ENCODE measurements at places on chromosomes 12 and 14.
A peak's percentile ranks its signal among the peaks of the same experiment; 100 is the strongest.

DNA sequence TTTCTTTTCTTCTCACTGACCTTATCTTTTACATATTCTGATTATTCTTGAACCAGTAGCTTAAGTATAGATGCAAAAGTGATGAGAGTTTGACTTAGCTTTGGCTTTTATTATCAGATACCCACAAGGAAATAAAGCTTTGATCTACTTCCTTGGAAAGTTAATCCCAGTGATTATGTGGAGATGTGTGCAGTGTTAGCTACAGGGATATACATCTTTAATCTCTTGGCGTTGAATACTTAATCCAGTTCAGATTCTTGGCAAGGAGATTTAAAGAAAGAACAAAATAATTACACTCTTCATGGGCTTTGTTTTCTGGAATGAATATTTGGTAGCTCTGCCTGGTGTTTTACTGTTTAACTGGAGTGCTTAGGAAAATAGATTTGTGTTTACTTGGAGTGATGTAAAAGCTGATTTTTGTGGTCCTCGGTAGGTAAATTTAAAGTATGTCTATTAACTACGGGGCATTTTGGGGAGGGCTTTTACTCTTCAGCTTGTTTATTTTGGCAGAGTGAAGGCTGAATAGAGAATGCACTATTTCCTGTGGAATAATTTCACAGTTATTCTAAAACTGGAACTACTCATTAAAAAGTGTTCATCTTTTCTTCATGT, 150.1 kb upstream of the LRIG3 start:
- no peak for DNase-seq

DNA sequence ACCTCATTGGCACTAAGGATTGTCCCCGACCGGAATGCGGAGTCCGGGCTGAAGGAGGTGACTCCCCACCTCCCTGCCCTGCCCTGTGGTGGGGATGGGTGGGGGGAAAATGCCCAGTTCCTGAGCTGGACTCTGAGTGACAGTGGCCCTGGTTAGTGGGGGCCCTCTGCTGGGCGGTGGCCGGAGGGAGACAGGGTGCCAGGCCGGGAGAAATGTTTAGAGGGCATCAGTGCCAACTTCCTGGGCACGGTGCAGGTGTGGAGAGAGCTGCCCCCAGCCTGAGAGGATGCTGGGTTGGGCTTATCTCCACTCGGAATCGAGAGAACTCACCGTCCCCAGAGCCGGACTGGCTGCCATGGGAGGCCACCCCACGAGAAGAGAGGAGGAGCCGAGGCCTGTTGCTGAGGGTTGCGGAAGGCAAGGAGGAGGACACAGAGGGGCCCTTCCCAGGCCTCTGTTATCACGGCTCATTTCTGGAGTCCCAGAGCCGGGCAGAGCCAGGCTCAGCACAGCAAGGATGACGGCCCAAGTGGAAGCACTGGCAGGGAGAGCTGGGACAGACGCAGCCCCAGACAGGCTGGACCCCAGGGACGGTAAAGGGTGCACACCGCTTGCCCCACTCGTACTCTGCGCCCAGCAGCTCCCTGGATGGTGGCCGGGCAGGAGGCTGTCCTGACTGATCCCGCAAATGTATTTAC, 156.7 kb downstream of the KIF26A start:
- DNase-seq: no peak

DNA sequence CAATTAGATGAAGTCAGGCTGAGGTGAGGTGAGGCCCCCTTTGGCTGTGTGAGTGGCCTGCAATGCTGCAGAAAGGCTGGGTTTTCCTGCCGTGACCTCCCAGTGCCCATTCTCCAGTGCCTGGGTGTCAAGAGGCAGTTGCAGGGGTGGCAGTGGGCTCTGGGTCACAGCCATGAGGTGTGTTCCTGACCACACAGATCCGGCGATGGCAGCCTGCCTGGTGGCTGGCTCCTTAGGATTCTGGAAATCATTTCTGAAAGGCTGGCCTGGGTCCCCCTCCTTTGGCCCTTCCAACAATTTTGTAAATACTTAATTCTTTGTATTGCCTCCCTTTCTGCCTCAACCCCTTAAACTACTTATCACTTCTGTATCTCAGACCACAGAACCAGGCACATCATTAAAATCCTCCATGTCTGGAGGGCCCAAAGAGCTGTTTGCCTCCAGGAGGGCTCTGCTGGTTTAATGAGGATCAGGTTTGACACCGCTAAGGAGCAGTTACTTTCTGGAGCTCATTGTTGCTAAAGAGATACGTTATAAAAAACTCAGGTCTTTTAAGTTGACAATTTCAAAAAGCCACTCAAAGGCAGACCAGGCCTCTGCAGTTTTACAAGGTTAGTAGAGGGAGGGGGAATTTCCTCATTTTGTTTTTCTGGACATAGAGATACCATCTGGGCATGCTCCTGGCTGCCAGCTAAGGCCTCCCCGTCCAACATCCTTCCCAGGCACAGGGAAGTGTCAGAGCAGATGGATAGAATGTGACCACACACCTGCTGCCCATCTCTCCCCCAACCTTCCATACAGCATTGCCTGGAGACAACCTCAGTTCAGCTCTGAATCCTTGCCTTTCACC, 204.4 kb downstream of the FOXN3 start:
- no peak for DNase-seq

DNA sequence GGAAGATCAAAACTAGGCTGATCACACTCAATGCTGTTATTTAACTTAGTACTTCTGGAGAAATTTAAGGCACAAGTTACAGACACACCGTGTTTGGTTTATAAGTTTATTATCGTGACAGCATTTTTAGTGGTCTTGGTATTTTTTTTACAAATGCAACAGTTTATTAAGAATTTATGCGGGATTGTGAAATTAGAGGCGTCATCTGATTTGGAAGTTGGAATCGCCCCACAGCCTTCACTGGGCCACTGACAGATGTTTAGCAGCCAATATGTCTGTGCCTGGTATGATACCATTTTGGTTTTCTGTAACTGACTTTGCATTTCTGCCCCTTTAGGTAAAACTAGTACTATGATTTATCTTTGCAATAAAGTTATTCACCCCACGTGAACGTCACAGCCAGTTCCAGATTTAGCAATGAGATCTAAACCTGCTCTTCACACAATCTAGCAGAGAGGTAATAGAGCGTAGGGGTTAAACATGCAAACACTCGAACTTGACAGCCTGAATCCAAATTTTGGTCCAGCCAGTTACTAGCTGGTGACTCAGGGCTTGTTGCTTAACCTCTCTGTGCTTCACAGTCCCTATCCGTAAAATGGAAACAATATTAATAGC, 73.2 kb upstream of the SSTR1 start:
- no peak for DNase-seq

DNA sequence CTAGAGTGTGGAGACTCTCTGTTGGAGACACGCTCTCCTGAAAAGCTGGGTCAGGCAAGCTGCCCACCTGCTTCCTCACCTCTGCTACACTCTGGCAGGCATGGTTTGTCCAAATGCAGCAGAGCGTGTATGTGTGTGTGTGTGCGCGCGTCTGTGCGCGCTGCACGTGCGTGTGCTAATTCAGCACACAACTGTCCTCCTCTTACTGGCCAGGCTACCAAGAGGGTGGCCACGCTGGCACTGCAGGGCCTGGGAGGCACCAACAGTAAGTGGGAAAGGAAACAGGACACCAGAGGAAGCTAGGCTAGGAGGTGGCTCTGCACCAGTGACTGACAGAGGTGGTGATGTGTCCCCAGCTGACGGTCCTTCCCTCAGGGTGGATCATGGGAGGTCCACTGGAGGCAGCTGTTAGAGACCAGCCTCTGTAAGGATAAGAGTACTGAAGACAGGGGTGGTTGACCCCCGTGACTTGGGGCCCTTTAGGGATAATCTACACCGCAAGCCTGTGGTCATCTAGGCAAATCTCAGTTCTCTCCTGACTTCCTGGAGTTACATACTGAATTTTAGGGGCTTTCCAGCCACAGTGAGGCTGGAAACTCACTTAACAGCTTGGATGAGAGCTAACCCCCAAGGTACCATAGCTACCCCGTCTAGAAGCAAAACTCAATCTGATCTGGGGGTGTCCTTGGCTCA, 15.6 kb upstream of the TFCP2 start:
- DNase-seq: no peak

DNA sequence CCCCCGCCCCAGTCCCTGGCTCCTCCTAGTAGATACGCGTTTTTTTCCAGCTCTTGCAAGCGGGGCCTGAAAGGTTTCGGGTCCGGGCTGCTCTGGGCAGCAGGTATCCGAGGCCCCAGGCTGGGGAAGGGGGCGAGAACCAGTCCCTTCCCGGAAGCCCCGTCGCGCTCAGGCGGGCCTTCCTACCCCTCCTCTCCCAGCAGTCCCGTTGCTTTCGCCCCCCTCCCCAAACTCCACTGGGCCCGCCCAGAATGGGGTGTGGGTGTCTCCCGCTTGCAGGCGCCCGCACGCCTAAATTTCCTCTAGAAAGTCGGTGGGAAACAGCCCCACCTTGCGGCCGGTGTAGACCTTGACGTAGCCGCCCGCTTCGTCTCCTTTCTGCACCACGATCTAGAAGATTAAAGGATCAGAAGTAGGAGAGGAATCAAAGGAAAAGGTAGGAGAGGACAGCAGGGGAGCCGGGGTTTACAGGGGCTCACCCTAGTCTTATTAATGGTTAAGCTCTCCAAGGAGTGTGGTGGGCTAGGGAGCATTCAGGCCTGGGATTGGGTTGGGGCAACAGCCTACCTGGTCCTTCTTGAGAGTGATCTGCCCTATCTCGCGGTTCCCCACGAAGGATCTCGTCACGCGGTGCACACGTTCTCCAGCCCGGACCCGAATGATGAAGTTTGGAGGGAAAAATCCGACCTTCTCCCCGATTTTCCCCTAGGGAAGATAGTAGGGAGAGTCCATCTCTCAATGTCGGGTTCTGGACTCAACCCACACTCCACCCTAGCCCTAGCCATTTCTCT, 7.3 kb downstream of the STAC3 start:
- DNase-seq: no peak

GRCh38 chr12:108717243-108717642, 14.1 kb downstream of the CORO1C start:
- no peak for DNase-seq

DNA sequence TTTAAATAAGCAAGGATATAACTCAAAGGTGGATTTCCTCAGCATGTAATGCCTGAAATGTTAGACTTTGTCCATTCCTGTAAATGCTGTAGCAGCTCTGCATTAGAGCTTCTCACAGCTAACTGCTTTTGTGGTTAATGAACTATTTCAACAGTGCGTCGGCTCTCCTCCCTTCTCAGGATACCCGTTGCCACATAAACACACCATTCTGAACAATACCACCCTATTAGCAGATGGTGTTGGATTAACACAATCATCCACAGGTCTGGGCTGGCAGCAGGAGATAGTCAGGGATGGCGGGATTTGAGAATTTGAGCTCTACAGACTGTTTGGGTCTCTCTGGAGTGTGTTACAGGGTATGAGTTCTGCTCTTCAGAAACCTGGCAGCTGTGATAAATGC, 33.5 kb upstream of the C12orf42 start:
- no peak for DNase-seq

DNA sequence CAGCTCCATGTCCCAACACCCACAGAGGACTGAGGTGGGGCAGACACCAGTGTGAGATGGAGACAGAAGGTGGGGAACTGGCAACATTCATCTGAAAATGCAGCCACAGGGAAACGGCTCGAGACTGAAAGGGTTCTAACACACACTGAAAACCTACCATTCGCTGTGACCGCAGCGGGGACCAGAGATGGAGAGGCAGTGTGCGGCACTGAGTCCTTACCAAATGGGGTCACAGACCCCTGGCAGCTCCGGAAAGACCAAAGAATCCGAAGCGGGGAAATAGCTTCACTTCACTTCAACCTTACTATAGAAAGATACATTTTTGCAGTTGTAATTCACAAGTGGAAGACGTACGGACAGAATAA, 9.6 kb downstream of the BAG5 start:
- no peak for DNase-seq

GRCh38 chr14:74532246-74532645, 38.7 kb downstream of the ISCA2 start:
- no peak for DNase-seq

DNA sequence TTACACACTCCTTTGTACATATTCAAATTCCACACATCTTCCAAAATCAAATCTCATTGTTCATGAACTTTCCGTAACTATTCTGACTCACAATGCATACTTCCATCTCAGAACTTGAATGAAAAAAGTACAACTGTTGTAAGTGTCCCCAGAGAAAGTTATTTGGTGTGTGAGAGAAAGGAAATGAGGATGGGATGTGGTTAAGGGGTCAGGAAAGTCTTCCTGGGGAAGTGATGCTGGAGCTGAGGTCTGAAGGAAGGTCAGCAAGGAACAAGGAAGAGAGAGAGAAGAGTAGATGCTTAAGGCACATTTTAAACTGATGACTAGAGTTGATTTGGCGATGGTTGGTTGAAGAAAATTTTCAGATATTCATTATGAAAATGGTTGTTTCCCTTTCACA, 340.0 kb upstream of the STXBP6 start:
- DNase-seq: no peak

DNA sequence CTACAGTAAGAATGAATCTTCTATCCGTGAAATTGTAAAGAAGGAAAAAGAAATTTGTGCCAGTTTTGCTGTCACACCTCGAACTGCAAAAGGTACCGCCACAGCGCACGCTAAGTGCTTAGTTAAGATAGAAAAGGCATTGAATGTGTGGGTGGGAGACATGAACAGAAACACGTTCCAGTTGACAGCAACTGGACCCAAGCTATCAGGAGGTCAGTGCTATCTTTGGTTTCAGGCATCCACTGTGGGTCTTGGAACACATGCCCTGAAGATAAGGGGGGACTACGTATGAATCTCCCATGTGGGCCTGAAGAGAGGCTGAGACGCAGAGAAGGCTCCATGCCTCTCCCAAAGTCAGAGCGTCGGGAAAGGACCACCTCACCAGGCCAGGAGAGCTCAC, 9.8 kb downstream of the IFFO1 start:
- no peak for DNase-seq

- DNase-seq: no peak
These were observed 161.0 kb upstream of the FKBP4 start for GRCh38 chr12:2633825-2634200.

- no peak for DNase-seq
These were observed 45.9 kb upstream of the SLC6A13 start for GRCh38 chr12:308511-308910.

GRCh38 chr14:58166005-58166983, 14.3 kb upstream of the ARMH4 start:
- peak; percentile 71 for DNase-seq

GRCh38 chr12:50282721-50283228, 545 bp downstream of the LIMA1 start:
- DNase-seq: no peak

GRCh38 chr12:45168976-45169375, 46.9 kb upstream of the ANO6 start:
- no peak for DNase-seq

- DNase-seq: no peak
These were observed 10.6 kb downstream of the TMEM121 start for GRCh38 chr14:105536691-105537579.

- DNase-seq: no peak
These were observed 1.9 kb downstream of the ASCL1 start for GRCh38 chr12:102959391-102959790.

Measured in fibroblast of skin of left quadriceps (primary cell).